ENCODE measurements at places on chromosomes 13 and 19. TPM values are rescaled to one million over a fixed set of nuclear protein-coding genes. Genes with fewer than 3 reads are reported as not detected.

DNA sequence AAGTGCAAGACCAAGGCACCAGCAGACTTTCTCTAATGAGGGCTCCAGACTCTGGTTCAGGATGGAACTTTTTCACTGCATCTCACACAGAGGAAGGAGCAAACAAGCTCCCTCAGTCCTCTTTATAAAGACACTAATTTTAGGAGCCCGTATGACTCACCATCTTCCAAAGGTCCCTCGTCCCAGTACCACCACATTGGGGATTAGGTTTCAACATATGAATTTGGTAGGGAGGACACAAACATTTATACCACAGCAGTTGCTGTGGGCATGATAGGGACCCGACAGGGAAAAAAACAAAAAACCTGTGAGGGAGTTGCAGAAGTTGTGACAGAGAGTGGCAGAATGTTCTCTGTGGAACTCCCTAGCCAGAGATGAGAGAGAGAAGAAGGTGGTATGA is 6.5 kb upstream of the CNMD start:
- H3K4me3 ChIP-seq: no peak overlapping the region
- no peak overlapping the region for H3K27ac ChIP-seq
- no peaks in the 10 kb centered on the region for H3K4me1 ChIP-seq
- H3K36me3 ChIP-seq: no peaks in the 10 kb centered on the region

DNA sequence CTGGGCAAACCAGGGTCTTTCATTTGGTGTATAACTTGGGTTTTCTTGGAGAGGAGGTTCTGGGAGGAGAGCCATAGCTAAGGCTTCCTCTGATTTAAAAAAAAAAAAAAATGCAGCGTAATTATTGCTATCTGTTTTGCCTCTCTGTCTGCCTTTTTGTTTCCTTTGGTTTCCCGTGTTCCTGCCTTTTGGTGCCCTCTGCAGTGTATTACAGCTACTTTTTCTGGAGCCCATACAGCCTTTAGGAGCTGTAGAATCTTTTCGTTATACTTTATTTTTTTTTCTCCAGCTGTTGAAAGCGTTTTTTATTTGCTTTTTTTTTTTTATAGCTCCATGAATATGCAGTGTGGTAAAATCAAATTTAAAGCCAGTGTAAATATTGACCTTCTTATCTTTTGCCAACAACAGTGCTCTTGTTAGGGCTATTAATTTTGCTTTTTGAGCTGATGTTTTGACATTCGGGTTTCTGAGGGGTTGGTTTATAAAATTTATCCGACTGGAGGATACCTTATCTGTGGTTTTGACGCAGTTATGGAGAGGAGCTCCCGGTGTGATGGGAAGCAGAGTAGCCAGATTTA is 38.1 kb downstream of the ZNF493 start:
- no peak overlapping the region for H3K4me3 ChIP-seq
- no peaks in the 10 kb centered on the region for H3K36me3 ChIP-seq

DNA sequence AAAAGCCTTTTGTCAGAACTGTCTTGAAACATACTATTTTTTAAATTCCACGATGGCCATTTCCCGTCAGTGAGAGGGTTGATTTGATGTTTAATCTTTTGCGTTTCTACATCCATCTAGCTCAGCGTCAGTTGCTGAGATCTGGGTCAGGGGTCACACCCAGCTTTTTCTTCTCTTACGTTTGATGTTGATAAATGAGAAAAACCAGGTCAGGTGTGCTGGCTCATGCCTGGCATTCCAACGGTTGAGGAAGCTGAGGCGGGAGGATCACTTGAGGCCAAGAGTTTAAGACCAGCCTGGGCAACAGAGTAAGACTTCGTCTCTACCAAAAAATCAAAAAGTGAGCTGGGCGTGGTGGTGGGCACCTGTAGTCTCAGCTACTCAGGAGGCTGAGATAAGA is 168.9 kb downstream of the PTPRS start:
- peaks cover 10% of the 10 kb centered on the region for H3K4me1 ChIP-seq
- H3K27me3 ChIP-seq: no peaks in the 10 kb centered on the region
- no peak overlapping the region for H3K4me3 ChIP-seq

GRCh38 chr13:67281466-67281865 is 51.3 kb upstream of the PCDH9 start:
- H3K4me1 ChIP-seq: no peaks in the 10 kb centered on the region
- no peaks in the 10 kb centered on the region for H3K27me3 ChIP-seq
- no peak for DNase-seq
- H3K27ac ChIP-seq: no peak overlapping the region
- H3K36me3 ChIP-seq: no peaks in the 10 kb centered on the region

GRCh38 chr19:14119644-14120496 is 2.3 kb upstream of the PRKACA start:
- no peak for DNase-seq
- H3K27ac ChIP-seq: peak overlapping the region; percentile 93
- peaks cover 18% of the 10 kb centered on the region for H3K4me1 ChIP-seq
- H3K36me3 ChIP-seq: no peaks in the 10 kb centered on the region
- no peaks in the 10 kb centered on the region for H3K27me3 ChIP-seq

GRCh38 chr13:72637561-72637960 is 89.9 kb downstream of the MZT1 start:
- H3K27me3 ChIP-seq: peaks cover 10% of the 10 kb centered on the region
- no peaks in the 10 kb centered on the region for H3K36me3 ChIP-seq
- no peak overlapping the region for H3K4me3 ChIP-seq
- no peak for DNase-seq
- peaks cover 5% of the 10 kb centered on the region for H3K4me1 ChIP-seq
- no peak overlapping the region for H3K27ac ChIP-seq

GRCh38 chr13:100365680-100366079 is 222.9 kb downstream of the GGACT start:
- H3K4me3 ChIP-seq: no peak overlapping the region
- H3K4me1 ChIP-seq: peaks cover 22% of the 10 kb centered on the region
- no peaks in the 10 kb centered on the region for H3K36me3 ChIP-seq
- no peaks in the 10 kb centered on the region for H3K27me3 ChIP-seq
- no peak overlapping the region for H3K27ac ChIP-seq

DNA sequence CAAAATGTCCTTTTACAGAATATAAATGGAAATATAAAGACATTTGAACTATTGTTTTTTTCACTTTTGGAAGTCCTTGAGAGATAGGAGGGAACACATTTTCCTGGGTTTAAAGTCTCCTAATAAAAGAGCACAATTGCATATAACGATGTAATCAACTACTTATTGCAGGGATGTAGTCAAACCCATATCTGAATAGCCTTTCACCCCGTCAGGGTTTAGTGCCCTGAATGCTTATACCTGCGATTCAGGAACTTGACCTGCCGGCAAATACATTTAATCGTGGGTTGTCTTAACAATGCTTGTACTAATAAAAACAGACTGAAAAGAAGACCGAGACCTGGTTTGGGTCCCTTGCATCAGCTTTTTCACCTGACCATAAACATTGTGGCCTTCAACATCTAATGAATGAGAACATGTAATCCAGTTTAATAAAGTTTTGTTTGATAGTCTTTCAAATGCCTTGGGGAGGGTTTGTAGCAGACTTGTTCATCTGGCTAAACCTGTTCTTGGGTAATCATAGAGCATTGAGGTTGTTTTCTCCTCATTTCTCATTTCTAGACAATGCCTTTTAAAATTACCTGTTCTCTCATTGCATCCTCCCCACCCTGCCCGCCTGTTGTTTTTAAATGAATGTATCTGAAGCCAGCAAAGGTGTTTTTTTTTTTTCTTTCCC is 7.0 kb downstream of the KLF5 start:
- H3K36me3 ChIP-seq: peaks cover 97% of the 10 kb centered on the region
- DNase-seq: no peak
- H3K27me3 ChIP-seq: no peaks in the 10 kb centered on the region

LILRA1 gene
- not detected for total RNA-seq

KCTD4 gene
- 0.54 TPM for total RNA-seq

OR7A5 gene
- not detected for total RNA-seq

SYCN gene
- total RNA-seq: not detected

SULT2A1 gene
- not detected for total RNA-seq

Measured in MCF 10A (cell line).